ENCODE measurements at places on chromosomes 3 and 15. TPM values are rescaled to one million over a fixed set of nuclear protein-coding genes. Genes with fewer than 3 reads are reported as not detected.

- DNase-seq, result no peak
Observed at GRCh38 chr3:111080413-111080812, 8.8 kb downstream of the NECTIN3 start.

DNA sequence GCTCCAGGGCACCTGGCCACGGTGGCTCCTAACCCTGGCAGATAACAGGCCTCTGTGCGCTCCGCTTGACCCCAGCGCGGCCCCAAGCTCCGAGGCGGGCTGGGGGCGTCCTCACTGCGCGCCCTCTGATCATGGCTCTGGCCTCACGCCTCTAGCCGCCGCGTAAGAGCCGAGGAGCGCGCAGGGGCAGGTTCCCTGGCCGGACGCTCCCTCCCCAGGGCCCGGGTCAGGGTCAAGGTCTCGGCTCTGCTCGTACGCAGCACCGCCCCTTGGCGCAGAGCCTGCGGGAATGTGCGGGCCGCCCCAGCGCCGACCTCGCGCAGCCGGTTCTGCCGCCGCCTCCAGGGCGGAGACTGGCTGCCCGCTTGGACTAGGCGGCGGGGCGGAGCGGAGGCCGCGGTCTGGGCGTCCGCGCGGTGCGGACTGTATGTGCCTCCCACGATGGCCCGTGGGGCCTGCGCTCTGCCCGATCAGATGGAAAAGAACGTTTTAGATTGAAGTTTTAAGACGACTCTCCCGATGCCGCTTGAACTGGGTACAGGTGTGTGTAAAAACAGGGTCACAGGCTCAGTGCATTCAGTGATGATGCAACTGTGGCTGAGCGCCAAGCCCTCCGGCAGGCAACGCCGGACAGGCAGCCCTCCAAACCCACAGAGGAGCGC is 40.8 kb downstream of the CHST14 start:
- peak; percentile 81 for DNase-seq

DNA sequence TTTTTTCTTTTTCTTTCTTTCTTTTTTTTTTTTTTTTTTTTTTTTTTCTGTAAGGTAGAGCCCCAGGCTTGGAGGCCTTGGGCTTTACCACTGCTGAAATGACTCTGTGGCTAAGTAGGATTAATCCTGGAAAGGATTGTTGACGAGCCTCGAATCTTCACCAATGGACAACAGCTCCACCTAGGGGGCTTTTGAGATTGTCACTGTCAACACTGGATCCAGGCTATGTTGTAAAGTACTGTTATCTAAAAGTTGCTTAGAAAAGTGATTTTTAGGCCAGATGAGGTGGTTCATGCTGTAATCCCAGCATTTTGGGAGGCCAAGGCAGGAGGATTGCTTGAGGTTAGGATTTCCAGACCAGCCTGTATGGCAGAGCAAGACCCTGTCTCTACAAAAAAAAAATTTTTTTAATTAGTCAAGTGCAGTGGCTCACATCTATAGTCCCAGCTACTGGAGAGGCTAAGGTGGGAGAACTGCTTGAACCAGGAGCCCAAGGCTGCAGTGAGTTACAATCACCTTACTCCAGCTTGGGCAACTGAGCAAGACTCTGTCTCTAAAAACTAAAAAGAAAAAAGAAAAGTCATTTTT is 41.6 kb downstream of the KLHL18 start:
- DNase-seq, result peak; percentile 42

- no peak for DNase-seq
Observed at GRCh38 chr15:63288342-63288741, 10.9 kb downstream of the APH1B start.

GRCh38 chr3:187739094-187739560 is 6.1 kb downstream of the BCL6 start:
- DNase-seq, result no peak

GRCh38 chr3:94822298-94822697 is 759.4 kb downstream of the NSUN3 start:
- DNase-seq, result no peak

Gene TMEM212
- 4.3 TPM for total RNA-seq

Gene MAP1A
- total RNA-seq, result 4.7 TPM
